ENCODE measurements at places on chromosomes 2 and 18.

DNA sequence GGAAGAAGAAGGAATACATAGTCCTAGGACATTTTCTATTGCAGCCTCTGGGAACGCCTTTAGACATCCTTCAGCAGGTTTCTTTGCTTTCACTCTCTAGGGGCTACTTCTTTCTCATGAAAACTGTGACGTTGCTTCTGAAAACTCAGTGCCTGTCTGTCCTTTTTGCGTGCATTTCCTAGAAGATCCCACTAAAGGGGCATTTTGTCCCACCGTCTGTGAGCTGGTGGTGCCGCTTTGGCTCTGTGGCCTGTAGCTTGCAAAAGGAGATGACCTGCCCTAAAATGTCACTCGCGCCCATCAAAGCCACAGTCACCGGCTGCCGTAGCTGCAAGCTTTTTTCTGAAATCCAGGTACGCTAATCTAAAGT lies 579 bp downstream of the STAT4 start:
- no peak for DNase-seq

DNA sequence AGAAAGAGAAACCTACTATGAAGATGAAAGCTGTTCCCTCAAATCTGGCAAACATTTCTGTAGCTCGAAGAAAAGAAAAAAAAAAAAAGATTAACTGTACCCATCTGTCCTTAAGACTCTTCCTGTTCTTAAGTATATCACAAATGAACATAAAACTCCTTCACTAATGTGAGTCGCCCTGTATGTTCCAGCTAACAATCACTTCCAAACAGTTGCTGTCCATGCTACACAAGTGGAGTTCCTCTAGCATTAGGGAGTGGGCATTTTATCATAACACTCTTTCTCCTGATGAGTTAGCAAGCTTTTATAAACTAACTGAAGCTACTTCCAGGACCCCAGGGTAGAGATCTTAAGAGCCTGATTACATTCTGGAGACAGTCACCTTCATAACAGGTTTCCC lies 5.8 kb downstream of the CUL3 start:
- DNase-seq: no peak

GRCh38 chr2:229084447-229084846 lies 186.6 kb downstream of the PID1 start:
- no peak for DNase-seq

DNA sequence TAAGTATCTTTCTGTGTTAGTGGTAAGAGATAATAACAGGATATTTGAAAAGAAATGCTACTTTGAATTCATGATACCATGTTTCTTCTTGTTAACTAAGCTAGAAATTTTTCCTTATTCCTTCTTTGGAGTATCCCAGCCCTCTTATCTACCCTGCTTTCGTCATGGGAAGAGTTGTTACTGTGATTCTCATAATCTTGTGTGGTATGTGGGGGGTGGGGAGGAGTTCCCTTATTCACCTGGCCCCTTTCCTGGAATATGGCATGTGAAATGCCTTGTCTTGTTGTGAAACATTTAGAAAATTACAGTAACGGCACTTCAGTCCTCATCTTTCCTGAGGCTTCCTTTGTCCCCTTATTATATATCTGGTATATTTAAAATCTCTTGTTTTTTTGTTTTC lies 129.9 kb downstream of the NCOA1 start:
- DNase-seq: no peak

DNA sequence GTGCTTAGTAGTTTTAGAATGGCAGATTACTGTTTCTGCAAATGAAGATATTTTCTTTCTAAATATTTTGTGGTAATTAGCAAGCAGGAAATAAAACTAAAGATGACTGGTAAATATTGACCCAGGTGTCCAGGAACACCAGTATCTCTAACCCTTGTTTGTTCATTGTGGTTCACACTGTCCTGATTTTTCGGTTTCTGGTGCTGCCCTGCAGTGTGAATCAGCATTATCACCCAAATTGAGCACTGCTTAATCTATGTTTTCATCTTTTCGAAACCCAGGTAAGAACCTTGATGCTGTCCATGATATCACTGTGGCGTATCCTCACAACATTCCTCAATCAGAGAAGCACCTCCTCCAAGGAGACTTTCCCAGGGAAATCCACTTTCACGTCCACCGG lies 167.4 kb downstream of the CAPN13 start:
- DNase-seq: no peak
